Fibroblast of villous mesenchyme (primary cell): ENCODE measurements at places on chromosomes 13 and 19. TPM values are rescaled to one million over a fixed set of nuclear protein-coding genes. Genes with fewer than 3 reads are reported as not detected.

Gene OR7G3
- total RNA-seq, result not detected in 2 replicates

Gene ZSCAN4
- not detected in 2 replicates for total RNA-seq

Gene ZNF628
- total RNA-seq, result 0.86 and 2.6 TPM in 2 replicates

Gene KLK6
- not detected in 2 replicates for total RNA-seq

Gene DLL3
- under 0.01 and 0.43 TPM in 2 replicates for total RNA-seq
